Right ventricle myocardium superior (tissue), 1 donor: ENCODE measurements at places on chromosomes 3 and 15. TPM values are rescaled to one million over a fixed set of nuclear protein-coding genes. Genes with fewer than 3 reads are reported as not detected.

Gene FGD5
- 15.2 TPM for total RNA-seq

Gene SEMA3F
- 10.8 TPM for total RNA-seq

Gene SENP8
- total RNA-seq, result 6.3 TPM

Gene LRTM1
- not detected for total RNA-seq

Gene ZKSCAN7
- total RNA-seq, result 1.4 TPM

Gene CCPG1
- 75.5 TPM for total RNA-seq

Gene TASOR
- 22.2 TPM for total RNA-seq

Gene RAB7A
- 240 TPM for total RNA-seq

Gene SORD
- 12.1 TPM for total RNA-seq

Gene C2CD4A
- total RNA-seq, result not detected

Gene ACTC1
- 12,822 TPM for total RNA-seq

Gene SPG11
- 43.8 TPM for total RNA-seq

Gene SOX14
- total RNA-seq, result not detected

Gene TMC3
- not detected for total RNA-seq

Gene CD276
- total RNA-seq, result 36.5 TPM

Gene MINAR1
- 0.03 TPM for total RNA-seq

Gene OR5K2
- not detected for total RNA-seq

Gene ACKR4
- 2.9 TPM for total RNA-seq

Gene CCR8
- not detected for total RNA-seq

Gene KBTBD12
- total RNA-seq, result 29.4 TPM

Gene HTR3E
- total RNA-seq, result not detected

Gene UROC1
- not detected for total RNA-seq

Gene CASR
- not detected for total RNA-seq

Gene EDEM1
- total RNA-seq, result 7.4 TPM

Gene CEP63
- total RNA-seq, result 32.5 TPM

Gene MAP1A
- 24.4 TPM for total RNA-seq

Gene CMC1
- 33.7 TPM for total RNA-seq

Gene TXNRD3
- total RNA-seq, result 5.4 TPM

Gene FETUB
- not detected for total RNA-seq

Gene TRIM42
- total RNA-seq, result not detected

Gene NRROS
- 2.4 TPM for total RNA-seq

Gene EPB42
- total RNA-seq, result 0.24 TPM

Gene FGF12
- total RNA-seq, result 356 TPM

Gene RTP4
- total RNA-seq, result 0.70 TPM

Gene HRG
- total RNA-seq, result not detected

Gene DUOXA2
- not detected for total RNA-seq

Gene CCDC33
- total RNA-seq, result not detected

Gene RARB
- total RNA-seq, result 19.4 TPM

Gene TBC1D23
- 33.2 TPM for total RNA-seq

Gene RMDN3
- total RNA-seq, result 17.3 TPM

Gene VIPR1
- total RNA-seq, result 3.4 TPM

Gene ARPP19
- total RNA-seq, result 149 TPM

Gene SHF
- total RNA-seq, result 3.3 TPM

Gene CHRNA5
- total RNA-seq, result 4.2 TPM

Gene NPRL2
- total RNA-seq, result 14.8 TPM

Gene SST
- not detected for total RNA-seq

Gene DTX3L
- 10.2 TPM for total RNA-seq

Gene LRRIQ4
- total RNA-seq, result not detected

Gene PYGO1
- total RNA-seq, result 6.0 TPM

Gene ENTPD3
- 0.30 TPM for total RNA-seq

Gene CRTC3
- 27.2 TPM for total RNA-seq

Gene NEK10
- 11.7 TPM for total RNA-seq

Gene LXN
- total RNA-seq, result 2.4 TPM

Gene MYZAP
- total RNA-seq, result 966 TPM

Gene ERICH6
- not detected for total RNA-seq

Gene HLTF
- total RNA-seq, result 26.4 TPM

Gene CORO2B
- 6.6 TPM for total RNA-seq

Gene LYZL4
- total RNA-seq, result not detected

Gene ZBTB47
- total RNA-seq, result 82.3 TPM
